ENCODE measurements at places on chromosomes 16 and 17.
A peak's percentile ranks its signal among the peaks of the same experiment; 100 is the strongest.

DNA sequence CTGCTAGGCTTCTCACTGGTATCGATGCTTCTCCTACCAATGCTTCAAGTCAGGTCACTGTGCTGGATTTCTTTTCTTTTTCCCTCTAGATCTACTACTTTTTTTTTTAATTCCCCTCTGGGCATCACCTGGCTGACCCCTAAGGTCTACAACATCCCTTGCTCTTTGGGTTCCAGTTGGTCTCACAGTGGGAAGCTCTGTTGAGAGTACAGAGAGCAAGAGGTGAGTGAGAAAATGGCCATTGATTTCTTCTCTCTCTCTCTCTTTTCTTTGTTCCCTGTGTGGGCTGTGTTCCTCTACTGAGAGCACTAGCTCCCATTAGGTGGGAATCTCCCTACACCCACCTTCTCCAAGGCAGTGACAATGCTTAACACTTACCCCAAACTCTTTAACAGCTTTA, 413.4 kb downstream of the KCNJ2 start:
- DNase-seq, result no peak

GRCh38 chr17:34368946-34369500, 6.0 kb upstream of the CCL1 start:
- DNase-seq, result no peak

- DNase-seq, result no peak
Observed at GRCh38 chr17:9150446-9151090, 129.3 kb downstream of the NTN1 start.

GRCh38 chr17:57370037-57370581, 113.8 kb downstream of the MSI2 start:
- DNase-seq, result peak; percentile 90

- DNase-seq, result peak; percentile 100
Observed at GRCh38 chr17:81393684-81394376, 1.4 kb upstream of the BAHCC1 start.

DNA sequence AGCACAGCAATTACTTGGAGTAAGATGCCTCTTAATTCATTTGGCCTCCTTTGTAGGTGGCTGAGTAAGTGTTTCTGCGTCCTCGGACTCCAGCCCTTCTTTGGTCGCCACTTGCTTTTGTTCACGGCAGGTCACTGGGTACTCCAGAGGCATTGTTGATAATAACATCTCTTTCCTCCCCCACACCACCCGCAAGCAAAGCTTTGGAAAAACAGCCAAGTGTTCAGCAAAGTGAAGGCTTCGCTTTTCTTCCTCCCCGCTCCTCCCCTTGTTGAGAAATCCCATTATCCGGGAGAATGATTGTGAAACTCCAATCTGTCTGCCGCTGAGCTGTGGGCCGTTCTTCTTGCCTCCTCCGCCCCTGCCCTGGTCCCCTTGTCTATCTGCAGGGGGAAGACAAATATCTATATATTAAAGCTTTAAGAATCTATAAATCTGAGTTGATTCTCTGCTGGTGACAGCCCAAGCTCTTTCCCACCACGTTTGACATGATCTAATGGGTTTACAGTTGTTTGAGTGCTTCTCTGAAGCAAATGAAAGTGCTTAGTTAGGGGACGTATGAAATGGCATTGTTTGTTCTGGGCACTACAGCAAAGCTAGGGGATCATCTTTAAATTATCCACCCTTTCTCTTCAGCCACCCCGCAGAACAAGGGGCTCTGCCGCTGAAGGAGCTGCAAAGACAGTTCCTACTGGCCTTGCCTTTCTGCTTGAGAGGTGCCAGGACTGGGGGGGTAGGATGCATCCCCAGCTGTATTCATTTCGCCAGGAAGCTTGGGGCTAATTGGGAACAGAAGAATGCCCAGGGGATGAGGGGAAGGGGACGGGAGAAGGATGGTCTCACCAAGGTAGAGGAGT, 167.1 kb downstream of the CCDC182 start:
- peak; percentile 84 for DNase-seq

GRCh38 chr17:2084766-2085647, 30.1 kb downstream of the HIC1 start:
- DNase-seq, result peak; percentile 71

GRCh38 chr17:78241277-78242023, 10.0 kb downstream of the TMEM235 start:
- DNase-seq, result peak; percentile 59

DNA sequence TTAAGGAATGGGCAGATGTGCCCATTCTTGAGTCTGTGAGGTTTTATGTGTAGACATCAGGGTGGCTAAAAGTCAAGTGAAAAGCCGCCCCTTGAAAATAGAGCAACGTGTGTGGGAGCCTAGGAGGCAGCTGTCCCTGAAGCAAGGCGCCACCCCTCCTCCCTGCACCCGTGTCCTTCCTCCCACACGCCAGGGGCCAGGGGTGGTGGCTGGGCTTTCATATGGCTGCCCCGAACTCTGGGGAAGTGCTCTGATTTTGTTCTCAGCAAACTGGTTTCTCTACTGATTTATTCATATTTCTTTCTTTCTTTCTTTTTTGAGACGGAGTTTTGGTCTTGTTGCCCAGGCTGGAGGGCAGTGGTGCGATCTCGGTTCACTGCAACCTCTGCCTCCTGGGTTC, 4.7 kb downstream of the ZNF750 start:
- no peak for DNase-seq

GRCh38 chr17:77025781-77026180, 115.0 kb upstream of the SEC14L1 start:
- DNase-seq, result no peak

DNA sequence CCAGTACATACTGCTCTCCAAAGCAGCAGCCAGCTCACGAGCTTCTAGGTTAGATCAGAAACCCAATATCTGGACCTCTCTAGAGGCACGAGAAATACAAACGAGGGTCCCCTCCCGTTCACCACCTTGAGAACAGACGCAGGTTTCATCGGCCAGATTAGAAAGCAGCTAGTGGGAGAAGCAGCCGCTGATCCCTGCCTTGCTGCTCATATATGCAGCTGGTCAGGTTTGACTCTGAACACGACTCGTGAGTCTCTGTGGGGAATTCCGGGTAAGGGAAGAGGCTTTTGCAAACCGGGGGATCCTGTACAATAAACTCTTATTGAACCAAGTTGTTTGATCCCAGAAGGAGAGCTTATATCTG, 1.6 kb downstream of the VAT1L start:
- no peak for DNase-seq

DNA sequence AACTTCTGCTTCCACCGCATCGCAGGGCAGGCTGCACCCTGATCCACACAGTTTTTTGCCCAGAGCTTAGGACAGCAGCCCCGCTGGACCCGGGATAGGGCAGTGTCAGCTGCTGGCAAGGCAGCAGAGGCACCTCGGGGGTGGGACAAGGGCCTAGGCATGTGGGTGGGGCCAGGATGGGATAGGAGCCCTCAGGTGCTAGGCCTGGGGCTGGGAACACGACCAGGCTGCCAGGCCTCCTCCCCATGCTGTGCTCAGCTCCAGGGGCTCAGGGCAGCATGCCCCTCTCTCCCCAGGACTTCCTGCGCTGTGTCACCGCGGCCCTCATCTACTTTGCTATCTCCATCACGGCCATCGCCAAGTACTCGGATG, 4.6 kb downstream of the CMTM3 start:
- no peak for DNase-seq

DNA sequence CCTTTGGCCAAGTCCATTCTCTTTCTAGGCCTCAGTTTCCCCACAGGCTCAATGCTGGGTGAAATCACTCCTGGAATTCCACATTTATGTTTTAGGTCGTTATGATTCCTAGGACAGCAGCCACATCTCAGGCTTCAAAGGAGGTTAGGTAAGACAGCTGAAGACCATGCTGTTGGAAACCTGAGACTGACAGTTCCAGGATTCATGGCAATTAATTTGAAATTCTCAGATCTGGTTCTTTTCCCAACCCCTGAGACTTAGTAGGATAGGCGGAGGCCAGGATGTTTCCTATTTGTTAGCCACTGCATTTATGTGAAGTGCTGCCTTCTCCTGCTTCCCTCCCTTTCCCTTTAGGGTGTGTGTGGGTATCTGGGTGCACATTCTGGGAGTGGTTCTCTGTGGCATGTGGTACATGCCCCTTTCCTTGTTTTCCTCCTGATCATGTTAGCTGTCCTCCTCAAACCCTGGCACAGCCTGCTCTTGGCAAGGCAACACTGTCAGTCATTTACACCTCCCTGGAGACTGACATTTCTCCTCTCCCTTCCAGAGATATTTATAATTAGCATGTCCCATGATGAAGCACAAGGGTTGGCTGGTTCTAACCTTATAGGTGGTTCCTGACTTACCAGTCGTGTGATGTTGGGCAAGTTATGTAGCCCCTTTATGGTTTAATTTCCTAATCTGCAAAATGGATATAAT, 91.4 kb upstream of the SALL1 start:
- no peak for DNase-seq

- no peak for DNase-seq
Observed at GRCh38 chr16:53068423-53068833, 13.6 kb downstream of the CHD9 start.

- DNase-seq, result peak; percentile 73
Observed at GRCh38 chr16:72884037-72884436, 163.9 kb downstream of the ZFHX3 start.

GRCh38 chr17:52181782-52182181, 23.3 kb upstream of the CA10 start:
- no peak for DNase-seq

- no peak for DNase-seq
Observed at GRCh38 chr16:19515757-19516156, 6.1 kb downstream of the GDE1 start.

- no peak for DNase-seq
Observed at GRCh38 chr16:78844682-78845081, 745.2 kb downstream of the WWOX start.

DNA sequence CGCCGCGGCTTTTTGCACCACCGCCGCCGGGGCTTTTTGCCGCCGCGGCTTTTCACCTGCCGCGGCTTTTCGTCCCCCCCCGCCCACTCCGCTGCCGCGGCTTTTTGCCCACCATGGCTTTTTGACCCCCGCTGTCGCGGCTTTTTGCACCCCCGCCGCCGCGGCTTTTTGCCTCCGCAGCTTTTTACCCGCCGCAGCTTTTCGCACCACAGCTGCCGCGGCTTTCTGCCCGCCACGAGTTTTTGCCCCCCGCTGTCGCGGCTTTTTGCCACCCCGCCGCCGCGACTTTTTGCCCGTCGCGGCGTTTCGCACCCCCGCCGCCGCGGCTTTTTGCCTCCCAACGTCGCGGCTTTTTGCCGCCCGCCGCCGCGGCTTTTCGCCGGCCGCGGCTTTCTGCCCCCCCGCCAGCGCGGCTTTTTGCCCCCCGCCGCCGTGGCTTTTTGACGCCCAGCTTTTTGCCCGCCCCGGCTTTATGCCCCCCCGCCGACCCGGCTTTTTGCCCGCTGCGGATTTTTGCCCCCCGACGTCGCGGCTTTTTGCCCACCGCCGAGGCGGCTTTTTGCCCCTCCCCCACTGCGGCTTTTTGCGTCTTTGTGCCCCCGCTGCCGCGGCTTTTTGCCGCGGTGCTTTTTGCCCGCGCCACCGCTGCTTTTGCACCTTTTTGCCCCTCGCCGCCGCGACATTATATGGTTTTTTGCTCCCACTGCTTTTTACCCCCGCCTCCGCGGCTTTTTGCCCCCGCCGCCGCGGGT, 1343.6 kb downstream of the TP53TG3F start:
- no peak for DNase-seq

DNA sequence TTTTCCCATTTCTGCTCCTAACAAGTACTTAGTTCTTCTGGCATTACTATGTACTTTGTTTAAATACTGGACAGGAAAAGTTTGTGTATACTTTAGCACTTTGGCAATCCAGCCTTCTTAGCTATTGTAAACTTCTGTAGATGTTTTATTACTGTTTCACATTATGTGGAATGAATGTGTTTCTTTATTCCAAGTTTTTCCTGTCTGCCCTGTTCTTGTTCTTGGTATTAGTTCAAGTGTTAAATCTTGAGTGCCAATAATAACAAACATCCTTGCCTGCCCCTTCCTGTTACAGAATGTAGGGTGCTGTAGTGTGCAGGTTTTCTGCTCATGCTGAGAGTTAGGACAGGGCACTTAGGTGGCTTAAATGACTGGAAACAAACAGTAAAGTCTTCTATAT, 7.3 kb upstream of the CAPNS2 start:
- peak; percentile 71 for DNase-seq
